ENCODE measurements at places on chromosomes 7 and 10. TPM values are rescaled to one million over a fixed set of nuclear protein-coding genes. Genes with fewer than 3 reads are reported as not detected.

Gene ZNF425
- 0.97 TPM for total RNA-seq

Gene CFAP43
- 0.17 TPM for total RNA-seq

Gene ACSL5
- total RNA-seq, result 0.12 TPM

Gene IFIT1
- 4.3 TPM for total RNA-seq

Data from A549 treated with CORT108297 at 1 μM for 4 hours (cell line).